Fibroblast of skin of left biceps (primary cell): ENCODE measurements at places on chromosomes 3 and 15.

GRCh38 chr3:122628567-122628966 lies 51.1 kb downstream of the PARP15 start:
- no peak for DNase-seq

GRCh38 chr3:183490653-183491052 lies 62.2 kb upstream of the MCF2L2 start:
- no peak for DNase-seq

- DNase-seq, result no peak
These were observed 190.9 kb downstream of the TJP1 start for GRCh38 chr15:29631076-29632070.

- no peak for DNase-seq
These were observed 74.3 kb upstream of the VGLL4 start for GRCh38 chr3:11717768-11718636.

DNA sequence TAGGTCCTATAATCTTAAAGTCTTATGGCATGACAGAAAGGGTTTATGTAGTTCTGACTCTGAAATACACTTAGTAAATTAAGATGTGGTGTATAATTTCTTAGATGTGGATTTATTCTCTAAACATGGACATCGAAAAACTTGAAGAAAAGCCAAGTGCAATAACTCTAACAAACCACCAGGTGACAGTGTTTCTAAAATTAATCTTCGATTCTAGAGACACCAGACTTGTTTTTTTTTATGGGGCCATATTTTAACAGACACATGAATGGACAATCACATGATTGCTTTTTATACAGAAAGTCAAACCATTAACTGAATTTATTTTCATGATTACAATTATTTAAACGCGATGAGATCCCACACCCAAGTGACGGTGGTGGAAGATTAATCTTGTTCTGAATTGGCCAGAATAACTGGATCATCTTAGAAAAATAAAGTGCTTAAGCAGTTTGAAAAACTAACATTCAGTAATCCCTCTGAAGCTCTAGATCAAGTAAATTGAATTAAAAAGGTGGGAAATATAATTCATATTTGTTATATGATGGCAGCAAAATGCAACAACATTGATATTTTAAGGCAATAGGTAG lies 305.1 kb downstream of the LSAMP start:
- no peak for DNase-seq
